ENCODE measurements at places on chromosomes 16 and 17. TPM values are rescaled to one million over a fixed set of nuclear protein-coding genes. Genes with fewer than 3 reads are reported as not detected.

DNA sequence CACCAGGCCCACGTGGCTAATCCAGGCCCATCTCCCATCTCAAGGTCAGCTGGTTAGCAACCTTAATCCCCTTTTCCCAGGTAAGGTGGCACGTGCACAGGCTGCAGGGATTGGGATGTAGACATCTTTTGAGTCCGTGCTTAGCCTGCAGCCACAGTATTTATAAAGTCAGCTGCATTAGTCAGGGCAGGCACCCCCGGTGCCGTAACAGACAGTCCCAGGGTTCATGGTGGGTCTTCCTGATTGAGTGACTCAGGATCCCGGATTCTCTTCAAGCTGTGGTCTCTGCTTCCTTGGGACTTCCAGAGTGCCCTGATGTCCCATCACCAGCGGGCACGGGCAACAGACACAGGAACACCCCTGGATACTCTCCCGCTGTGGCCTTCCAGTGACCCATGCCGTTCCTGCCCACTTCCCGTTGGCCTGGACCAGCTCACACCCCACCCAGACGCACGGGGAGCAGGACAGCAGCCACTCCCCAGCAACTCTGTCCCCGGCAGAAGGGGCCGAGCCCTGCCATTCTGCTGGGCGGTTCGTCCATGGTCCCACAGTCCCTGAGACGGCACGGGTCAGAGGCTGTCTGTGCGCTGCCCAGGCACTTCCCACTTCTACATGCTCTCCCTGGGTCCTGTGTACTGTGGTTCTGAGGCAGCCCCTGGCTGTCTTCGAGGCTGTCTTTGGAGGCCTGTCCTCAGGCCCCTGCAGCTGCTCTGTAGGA is 248.6 kb upstream of the GSE1 start:
- DNase-seq: no peak

GRCh38 chr17:33396818-33397217 is 103.7 kb upstream of the ASIC2 start:
- no peak for DNase-seq

DNA sequence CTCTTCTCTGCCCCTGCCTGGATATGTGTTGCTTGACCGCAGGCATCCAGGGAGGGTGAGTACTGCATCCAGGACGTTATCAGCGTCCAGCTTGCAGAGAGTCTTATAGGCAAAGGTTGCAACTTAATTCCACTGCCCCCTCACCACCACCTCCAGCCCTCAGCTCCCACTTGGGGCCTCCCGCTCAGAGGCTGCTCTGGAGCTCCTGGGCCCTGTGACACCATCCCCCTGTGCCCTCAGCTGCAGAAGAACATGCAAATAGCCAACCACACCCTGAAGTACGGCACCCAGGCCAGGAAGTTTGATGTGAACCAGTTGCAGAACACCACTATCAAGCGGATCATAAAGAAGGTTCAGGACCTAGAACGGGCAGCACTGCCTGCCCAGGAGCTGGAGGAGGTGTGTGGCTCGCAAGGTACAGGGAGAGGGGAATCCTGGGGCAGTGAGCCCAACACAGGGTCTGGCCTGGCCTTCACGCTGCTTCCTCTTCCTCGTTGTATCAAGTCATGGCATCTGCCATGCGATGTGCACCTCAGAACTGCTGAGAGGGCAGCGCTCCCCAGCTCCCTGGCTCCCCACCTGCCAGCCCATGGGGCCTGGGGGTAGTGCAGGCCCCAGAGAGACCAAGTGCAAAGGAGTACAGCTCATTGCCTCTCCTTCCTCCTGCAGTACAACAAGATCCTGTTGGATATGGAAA is 9.6 kb downstream of the ACE start:
- DNase-seq: no peak

The TEX14 gene
- 0.38 TPM for polyA plus RNA-seq

DNA sequence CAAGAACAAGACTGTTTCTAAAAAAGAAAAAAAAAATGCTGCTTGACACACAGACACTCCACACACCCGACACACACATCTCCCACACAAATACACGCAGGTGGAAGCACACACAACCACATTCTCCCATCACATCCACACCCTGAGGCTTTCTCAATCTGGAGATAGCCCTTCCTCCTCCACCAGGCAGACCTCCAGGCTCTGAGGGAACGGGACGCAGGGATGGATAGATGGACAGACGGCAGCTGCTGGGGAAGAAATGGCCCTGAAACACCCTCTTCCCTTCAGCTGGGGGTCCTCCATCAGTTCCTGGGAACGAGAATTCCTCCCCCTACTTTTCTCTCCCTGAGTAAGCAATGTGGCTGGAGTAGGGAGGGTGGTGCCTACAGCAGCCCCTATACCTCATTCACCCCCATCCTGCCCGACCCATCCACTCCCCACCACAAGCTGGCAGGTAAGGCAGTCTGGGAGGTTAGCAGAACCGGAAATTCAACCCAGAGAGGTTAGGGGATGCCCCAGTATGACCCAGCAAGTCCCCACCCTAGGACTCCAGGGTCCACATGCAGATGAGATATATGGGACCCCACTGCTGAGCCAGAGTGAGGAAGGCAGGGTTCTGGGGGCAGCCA is 4.1 kb upstream of the LITAFD start:
- no peak for DNase-seq

The RNF112 gene
- polyA plus RNA-seq: 1.4 TPM

All from right renal cortex interstitium (tissue), 3 donors.